ENCODE measurements at places on chromosomes 12 and 14.
A peak's percentile ranks its signal among the peaks of the same experiment; 100 is the strongest.

GRCh38 chr14:99542566-99542965 is 61.4 kb downstream of the CCNK start:
- no peak for DNase-seq

- no peak for DNase-seq
Observed at GRCh38 chr14:102768223-102769048, 8.8 kb upstream of the TRAF3 start.

DNA sequence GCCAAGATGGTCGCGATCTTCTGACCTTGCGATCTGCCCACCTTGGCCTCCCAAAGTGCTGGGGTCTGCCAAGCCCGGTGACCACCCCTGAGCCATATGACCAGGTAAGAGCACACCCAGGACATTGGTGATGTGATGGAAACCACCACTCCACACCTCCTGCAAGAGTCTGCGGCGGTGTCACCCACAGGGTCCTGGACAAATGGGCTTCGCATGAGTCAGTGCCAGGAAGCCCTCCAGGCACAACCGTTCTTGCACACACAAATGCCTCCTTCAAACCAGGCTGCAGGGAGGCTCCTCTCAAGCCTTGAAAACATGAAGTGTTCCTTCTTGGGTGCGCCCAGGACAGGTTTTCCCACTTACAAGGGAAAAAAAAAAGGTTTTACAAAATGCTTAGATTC is 16.6 kb downstream of the PITPNM2 start:
- no peak for DNase-seq

GRCh38 chr14:76050797-76051392 is 65.3 kb downstream of the IFT43 start:
- DNase-seq, result peak; percentile 36

- no peak for DNase-seq
Observed at GRCh38 chr14:36316131-36316530, 4.3 kb downstream of the MBIP start.

- DNase-seq, result no peak
Observed at GRCh38 chr12:115351514-115352077, 667.6 kb upstream of the TBX3 start.

DNA sequence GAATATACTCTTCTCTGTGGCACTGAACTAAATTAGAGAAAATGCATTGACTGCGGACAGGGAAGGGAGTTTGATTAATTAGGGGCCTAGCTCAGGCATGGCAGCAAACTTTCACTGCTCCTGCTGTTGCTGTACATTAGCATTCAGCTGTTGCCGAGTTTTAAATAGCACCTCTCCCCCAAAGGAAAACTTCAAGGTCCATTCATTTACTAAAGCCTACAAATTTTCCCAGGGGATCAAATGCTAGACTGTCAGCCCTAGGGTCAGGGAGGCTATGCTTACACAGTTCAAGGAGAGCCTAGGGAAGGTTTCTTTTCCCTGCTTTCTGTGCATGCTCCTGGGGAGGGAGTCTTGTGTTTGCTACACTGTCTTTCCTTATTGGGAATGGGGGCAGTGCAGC is 60.0 kb upstream of the GZMB start:
- no peak for DNase-seq

DNA sequence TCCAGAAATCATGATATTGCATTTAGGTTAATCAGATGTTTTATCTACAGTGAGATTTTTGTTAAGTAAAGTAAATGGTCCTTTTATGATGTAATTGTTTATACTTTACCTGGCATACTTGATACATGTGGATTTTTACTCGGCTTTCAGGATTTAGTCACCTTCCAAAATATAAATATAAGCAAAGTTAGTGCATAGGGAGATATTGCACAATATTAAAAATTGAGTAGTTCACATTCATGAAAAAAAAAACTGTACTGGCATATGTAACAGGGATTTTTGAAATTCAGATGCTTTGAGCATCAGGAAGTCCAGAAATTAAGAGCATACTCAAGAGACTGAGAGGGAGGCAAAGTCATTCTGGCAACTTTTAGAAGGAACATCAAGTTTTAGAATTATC is 173.5 kb downstream of the PLCZ1 start:
- DNase-seq, result no peak

DNA sequence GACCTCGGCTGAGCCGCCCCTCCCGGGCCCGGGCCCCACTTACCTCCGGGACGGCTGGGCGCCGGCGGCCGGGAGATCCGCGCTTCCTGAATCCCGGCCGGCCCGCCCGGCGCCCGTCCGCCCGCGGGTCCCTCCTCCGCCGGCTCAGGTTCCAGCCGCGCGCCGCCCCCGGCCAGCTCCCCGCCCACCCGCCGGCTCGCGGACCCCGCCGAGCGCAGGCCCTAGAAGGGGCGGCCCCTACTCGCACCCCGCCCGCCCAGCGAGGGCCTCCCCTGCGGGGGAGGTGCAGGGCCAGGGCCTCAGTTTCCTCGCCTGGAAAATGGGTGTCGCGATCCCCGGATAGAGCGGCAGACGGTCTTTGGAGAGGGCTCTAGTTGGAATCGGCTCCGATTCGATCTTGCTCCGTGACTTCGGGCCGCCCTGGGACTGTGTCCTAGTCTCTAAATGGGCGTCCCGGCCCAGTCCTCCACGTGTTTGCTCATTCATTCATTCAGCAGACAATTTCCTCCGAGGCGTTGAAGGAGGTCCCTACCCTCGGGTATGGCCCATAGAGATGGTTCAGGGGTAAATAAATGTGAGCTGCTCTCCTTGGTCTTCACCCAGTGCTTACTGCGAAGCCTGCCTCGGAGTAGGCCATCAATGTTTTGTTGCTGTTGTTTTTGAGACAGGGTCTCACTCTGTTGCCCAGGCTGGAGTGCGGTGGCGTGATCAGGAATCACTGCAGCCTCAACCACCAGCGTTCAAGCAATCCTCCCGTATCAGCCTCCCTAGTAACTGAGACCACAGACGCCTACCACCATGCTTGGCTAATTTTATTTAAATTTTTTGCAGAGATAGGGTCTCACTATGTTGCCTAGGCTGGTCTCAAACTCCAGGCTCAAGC is at the start of gene TRPV4:
TSS of gene TRPV4 (minus strand) at position 92 of the 883 bp plus-strand sequence. CDS start 18,602 bp downstream, outside the sequence.
- no peak for DNase-seq

DNA sequence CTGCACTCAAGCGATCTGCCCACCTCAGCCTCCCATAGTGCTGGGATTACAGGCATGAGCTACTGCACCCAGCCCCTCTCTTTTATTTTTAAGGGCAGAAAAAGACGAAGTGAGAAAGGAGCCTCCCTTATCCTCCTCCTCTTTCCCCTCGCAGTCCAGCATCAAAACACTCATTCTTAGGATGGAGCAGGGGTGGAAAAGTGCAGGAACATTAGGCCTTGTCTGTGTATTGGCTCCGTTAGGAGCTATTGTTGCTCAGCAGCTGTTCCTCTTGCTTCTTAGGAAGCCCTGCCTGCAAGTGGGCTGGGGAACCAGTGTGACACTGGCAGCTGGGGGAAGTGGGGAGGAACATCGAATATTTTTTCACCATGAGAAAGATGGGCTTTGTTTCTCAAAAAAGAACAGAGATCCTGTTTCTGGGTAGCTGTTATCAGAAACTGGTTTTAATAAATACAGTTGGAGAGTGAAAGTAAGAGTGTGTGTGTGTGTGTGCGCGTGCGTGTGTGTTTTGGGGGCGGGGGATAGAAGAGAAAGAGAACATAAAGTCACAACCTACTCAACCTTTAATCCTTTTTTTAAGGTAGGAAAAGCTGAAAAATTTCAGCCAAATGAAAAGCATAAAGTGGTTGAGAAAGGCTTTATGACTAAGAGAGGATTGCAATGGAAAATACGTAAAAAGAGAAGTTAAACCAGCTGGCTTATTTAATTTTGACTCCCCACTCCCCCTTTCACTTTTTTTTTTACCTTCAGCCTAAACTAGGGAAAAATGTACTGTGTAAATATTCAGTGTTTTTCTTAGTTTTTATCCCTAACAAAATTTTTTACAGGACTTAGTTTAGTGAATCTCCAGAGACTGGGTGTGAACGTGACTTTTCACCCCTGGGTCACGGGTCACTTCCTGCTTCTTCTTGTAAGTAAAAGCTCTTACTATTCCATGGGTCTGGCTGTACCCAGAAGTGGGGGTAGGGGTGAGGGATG is 197.2 kb upstream of the PLEKHG7 start:
- no peak for DNase-seq

DNA sequence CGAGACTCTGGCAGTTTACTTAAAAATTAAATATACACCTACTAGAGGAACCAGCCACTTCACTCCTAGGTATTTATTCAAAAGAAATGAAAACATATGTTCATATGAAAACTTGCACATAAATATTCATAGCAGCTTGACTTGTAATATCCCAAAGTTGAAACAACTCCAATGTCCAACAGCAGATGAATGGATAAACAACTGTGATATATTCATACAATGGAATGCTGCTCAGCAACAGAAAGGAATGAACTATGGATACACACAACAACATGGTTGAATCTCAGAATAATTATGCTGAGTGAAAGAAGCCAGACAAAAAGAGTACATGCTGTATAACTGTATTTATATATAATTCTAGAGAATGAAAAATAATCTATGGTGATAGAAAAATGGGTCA is 53.4 kb upstream of the DACT1 start:
- no peak for DNase-seq

GRCh38 chr14:48382961-48383360 is 707.6 kb upstream of the MDGA2 start:
- DNase-seq, result no peak

DNA sequence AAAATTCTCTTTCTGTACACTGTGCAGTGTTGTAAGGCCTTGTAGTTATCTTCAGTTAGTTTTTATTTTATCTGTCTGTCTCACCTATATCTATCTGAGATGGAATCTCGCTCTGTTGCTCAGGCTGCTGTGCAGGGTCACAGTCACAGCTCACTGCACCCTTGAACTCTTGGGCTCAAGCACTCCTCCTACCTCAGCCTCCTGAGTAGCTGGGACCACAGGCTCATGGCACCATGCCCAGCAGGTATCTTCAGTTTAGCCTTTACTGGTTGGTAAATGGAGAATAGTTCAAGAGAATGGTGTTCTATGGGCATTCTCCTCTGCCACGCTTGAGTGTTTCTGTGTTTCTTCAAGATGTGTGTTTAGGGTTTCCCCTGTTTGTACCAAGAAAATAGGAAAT is 13.6 kb downstream of the TULP3 start:
- DNase-seq, result no peak

- DNase-seq, result peak; percentile 14
Observed at GRCh38 chr14:66624336-66624937, 116.5 kb downstream of the GPHN start.

- DNase-seq, result no peak
Observed at GRCh38 chr12:87931812-87932211, 97.4 kb downstream of the C12orf50 start.

GRCh38 chr14:103563844-103564505 is 1.2 kb downstream of the COA8 start:
- DNase-seq, result no peak

- DNase-seq, result no peak
Observed at GRCh38 chr14:104076743-104077142, 8.8 kb upstream of the ASPG start.

- no peak for DNase-seq
Observed at GRCh38 chr12:9648701-9649531, 20.6 kb upstream of the CLEC2D start.

- DNase-seq, result no peak
Observed at GRCh38 chr12:114396869-114397719, 8.8 kb downstream of the TBX5 start.

DNA sequence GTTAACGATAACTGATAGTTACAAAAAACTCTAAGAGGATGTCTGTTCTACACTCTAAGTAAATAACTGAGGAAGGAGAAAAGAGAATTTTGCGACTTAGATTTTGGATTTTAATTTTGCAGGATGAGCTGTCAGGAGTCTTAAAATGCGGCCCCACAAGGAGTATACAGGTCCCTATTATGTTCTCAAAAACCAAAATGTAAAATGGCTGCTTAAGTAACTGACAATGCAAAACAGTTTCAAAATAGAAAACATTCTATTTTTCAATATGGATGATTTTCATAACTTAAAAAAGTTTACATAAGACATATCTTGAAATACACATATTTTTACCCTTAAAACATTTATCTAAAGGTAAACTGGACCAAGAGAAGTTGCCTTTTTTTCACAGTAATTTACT is 2.6 kb downstream of the CD69 start:
- DNase-seq, result no peak

GRCh38 chr14:89303456-89304435 is 113.3 kb downstream of the FOXN3 start:
- DNase-seq, result no peak

GRCh38 chr12:26120561-26121274 is 4.1 kb downstream of the BHLHE41 start:
- DNase-seq, result no peak

DNA sequence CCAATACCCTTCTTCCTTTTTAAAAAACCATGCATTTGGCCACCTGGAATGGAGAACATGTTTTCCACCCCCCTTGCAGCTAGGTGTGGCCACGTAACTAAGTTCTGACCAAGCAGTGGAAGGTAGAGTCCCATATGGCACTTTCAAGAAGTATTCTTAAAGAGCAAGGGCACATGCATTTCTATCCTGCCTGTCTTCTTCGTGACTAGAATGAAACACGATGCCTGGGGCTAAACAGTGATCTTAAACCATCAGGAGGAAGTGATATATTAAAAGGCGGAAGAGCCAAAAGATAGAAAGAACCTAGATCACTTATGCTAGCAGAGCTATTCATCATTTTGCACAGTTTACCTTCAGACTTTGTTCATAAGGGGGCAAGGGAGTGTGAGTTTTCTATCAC is 16.0 kb upstream of the DDX11 start:
- DNase-seq, result no peak

Data from stimulated activated CD4-positive, alpha-beta T cell treated with anti-CD3 and anti-CD28 coated beads, Interleukin-4, amount 100 ng/mL, for 48 hours (primary cell).